ENCODE measurements at places on chromosomes 2 and 18. TPM values are rescaled to one million over a fixed set of nuclear protein-coding genes. Genes with fewer than 3 reads are reported as not detected.

GRCh38 chr18:40752316-40752715, 1202.7 kb upstream of the PIK3C3 start:
- no peak for DNase-seq

UGP2 gene
- polyA plus RNA-seq: 125 TPM

GRCh38 chr2:48114256-48114655, 208.0 kb upstream of the FBXO11 start:
- no peak for DNase-seq

DNA sequence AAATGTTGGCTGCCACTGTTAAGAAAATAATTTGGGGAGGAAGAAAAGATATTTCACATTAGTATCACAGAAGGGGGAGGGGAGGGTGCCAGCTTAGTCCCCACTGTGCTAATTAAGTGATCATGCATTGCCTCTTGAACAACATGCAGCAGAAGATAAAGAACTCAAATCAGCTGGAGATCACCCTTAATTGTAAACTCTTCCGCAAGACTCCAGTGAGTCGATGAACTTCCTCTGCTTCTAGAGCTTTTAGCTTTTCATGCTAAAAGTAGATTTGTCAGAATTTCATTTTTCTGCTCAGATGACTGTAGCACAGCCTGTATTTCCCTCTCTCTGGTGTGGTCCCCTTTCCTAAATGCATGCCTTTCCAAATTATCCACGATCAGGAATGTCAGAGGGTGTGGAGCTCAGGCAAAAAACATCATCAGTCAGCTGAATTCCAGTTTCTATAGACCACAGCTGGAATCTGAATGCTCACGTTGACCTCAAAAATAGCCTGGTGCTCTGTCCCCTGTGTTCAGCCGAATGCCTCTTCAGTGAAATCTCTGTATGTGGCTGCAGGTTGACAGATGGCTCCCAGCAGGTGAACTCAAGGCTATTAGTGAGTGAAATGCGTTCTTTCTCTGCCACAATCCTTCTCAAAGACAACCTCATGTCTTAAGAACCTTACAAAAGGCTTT, 156.8 kb upstream of the UNC80 start:
- no peak for DNase-seq

- no peak for DNase-seq
Measured at GRCh38 chr2:241637795-241638660, 535 bp downstream of the ATG4B start.

DNA sequence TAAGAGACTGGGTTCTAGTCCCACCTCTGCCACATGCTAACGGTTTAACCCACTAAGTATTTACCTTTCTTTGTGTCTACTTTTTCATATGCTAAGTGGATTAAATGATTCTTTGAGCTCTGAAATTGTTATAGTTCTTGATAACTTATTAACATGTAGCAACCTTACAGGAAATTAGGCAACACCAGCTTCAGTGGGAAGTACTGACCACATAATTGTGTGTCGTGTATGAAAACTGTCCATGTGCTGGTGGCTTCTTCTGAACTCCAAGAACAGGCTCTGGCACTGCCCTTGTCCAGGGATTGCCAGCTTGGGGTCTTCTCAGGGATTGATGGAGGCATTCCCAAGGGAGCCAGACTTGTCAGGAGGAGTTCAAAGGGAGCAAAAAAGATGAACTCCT, 427.7 kb downstream of the TGIF1 start:
- no peak for DNase-seq

DNA sequence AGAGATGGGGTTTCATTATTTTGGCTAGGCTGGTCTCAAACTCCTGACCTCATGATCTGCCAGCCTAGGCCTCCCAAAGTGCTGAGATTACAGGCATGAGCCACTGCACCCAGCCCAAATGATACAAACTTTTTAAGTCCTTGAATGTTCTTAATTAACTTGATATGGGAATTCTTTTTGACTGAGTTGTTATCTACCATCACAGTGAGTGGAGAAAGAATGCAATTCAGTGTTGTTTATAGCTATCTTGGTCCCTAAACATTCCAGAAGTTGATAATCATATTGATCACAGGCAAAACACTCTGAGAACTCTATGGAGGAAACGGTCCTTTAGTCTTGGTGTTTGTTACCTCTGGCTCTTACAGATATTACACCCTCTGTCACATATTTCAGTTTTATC, 1072.5 kb downstream of the SUCLG1 start:
- DNase-seq: no peak

DNA sequence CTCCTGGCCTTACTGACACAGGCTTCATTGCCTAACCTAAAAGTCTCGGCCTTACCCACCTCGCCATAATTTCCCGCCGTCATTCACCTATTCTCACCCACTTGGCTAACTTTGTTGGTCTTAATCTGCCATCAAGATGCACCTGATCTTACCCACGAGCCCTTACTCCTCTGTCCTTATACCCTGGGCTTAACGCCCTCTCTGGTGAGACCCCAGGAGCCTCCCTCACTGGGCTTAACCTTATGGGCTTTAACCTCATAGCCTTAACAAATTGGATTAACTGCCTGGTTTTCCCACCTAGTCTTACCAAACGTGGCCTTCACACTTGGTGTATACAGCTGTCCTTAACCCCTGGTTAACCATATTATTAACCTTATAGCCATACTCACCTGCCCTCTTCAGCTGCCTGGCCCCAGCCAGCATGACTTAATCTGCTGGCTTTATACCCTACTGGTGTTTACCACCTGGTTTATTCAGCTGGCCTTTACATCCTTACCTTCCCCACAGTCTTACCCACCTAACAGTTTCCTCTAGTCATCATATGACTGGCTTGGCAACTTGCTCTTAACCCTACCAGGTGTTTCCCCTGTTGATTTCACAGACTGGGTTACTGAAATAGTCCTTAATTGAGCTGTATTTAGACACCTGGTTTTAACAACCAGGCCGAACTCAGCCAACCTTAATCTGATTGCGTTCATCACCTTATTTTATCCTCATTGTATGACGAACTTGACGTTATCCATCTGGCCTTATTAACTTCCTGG, 132.0 kb upstream of the ZSWIM2 start:
- DNase-seq: no peak

PRLH gene
- polyA plus RNA-seq: not detected

GRCh38 chr18:33467531-33467930, 27.0 kb upstream of the CCDC178 start:
- no peak for DNase-seq

CD8B2 gene
- polyA plus RNA-seq: 0.13 TPM

GRCh38 chr2:208820014-208820688, 413.6 kb downstream of the PTH2R start:
- no peak for DNase-seq

GRCh38 chr2:37013315-37013641, 46.9 kb upstream of the STRN start:
- no peak for DNase-seq

GRCh38 chr2:201358684-201359083, 1.5 kb upstream of the FLACC1 start:
- no peak for DNase-seq

CNDP1 gene
- 1.8 TPM for polyA plus RNA-seq

GRCh38 chr18:11245879-11246278, 96.5 kb upstream of the PIEZO2 start:
- no peak for DNase-seq

DNA sequence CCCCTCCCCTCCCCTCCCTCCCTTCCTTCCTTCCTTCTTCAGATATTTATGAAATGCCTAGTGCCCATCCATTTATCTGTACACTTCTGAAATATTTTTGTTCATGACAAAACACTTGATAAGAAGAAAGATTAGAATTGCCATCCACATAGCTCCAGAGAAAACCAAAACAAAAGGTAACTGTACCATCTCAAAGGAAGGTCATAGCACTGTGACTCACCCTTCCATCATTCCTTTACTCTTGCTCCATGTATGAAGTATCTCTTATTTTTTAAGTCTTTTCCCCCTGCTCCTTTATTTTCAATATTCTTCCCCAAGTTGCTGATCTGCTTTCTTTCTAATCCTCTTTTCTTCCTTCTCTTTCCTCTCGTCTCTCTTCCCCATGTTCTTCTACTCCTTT, 9.9 kb downstream of the CNTNAP5 start:
- no peak for DNase-seq

DNA sequence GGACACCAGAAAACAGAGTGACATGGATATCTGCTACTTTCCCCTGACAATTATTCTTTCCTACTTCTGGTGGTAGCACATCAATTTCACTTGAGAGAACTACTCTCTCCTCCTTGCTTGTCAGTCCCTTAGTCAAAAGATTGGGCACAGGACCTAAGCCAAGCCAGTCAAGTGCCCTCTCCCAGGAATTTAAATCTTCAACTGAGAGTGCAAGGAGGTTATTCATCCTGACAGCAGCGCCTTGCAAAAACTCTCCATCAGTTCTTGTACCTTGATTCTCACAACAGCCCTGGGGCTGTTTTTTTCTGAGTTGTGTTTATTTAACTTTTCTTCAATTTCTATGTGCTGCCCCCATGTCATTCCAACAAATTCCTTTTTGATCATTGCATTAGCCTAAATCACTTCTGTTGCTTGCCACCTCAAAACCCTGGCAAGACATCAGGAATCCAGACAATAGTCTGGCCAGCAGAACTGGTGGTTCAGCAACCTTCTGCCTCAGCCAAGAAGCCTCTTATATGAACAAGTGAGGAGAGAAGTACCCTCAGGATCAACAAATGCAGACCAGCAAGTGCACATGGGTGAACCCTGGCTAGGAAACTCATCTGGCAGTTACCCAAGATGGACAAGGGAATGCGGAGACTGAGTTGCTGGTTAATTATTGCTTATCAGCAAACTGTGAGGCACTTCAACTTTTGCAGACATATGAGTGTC, 19.4 kb downstream of the COL4A3 start:
- DNase-seq: no peak

DNA sequence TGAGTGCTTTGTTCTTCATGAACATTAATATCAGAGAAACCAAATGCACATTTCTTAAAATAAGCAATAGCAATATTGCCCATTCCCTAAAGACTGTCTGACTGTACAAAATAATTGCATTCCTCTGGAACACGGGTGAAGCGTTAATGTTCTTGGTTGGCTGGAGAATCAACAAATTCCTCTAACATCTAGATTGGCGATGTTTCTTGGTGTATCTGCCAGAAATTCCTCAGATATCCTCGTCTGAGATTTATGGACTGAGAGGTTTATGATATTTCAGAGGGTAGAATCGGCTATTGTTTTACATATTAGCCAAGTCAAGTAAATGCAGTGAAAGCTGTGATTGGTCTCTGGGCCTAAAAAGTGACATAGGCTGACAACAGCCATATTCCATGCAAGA, 27.1 kb upstream of the SPTBN1 start:
- DNase-seq: no peak

DNA sequence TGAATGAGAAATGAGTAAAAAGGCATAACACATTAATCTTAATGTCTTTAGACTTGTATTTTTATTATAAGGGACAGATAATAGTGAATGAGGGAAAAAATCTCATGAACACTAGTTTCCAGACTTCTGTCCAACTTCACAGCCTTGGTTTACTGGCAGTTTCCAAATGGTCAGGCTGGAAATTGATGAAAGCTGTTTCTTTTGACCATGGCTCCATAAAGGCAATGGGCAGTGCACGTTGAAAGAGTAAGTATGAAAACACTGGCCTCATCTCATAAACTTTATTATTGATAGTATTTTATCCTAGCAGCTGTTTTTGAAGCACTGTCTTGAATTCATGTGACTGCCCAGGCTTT, 23.1 kb downstream of the BCL2L11 start:
- DNase-seq: no peak

ZBTB7C gene
- 12.6 TPM for polyA plus RNA-seq

GRCh38 chr2:235833971-235834620, 334.1 kb downstream of the GBX2 start:
- no peak for DNase-seq

GRCh38 chr2:201854221-201854801, 48.0 kb downstream of the CDK15 start:
- no peak for DNase-seq

DNA sequence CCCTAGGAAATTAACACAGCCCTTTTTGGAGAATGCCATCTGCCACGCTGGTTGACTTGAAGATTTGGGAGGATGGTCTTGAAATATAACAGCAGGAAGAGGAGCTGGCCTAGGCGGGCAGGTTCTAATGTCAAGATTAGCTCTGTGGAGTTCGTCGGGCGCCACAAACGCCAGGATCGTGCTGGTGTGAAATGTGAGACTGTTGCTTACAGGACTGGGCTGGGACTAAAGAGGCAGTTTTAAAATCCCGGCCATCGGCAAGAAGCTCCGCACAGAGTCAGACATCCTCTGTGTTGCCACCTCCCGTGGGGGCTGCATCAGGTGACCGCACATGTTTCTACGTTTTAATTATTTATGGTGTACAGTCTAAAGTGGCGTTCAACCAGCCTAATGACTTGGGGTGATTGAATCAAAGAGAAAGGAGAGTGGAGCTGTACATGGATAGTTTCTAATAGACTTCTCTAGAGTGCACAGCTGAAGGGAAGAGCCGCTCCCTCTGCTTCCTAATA, 99.4 kb upstream of the BCL11A start:
- no peak for DNase-seq

GRCh38 chr2:119657466-119658145, 21.4 kb upstream of the TMEM177 start:
- DNase-seq: no peak

GRCh38 chr18:35005963-35006577, 35.1 kb upstream of the MAPRE2 start:
- DNase-seq: no peak

DNA sequence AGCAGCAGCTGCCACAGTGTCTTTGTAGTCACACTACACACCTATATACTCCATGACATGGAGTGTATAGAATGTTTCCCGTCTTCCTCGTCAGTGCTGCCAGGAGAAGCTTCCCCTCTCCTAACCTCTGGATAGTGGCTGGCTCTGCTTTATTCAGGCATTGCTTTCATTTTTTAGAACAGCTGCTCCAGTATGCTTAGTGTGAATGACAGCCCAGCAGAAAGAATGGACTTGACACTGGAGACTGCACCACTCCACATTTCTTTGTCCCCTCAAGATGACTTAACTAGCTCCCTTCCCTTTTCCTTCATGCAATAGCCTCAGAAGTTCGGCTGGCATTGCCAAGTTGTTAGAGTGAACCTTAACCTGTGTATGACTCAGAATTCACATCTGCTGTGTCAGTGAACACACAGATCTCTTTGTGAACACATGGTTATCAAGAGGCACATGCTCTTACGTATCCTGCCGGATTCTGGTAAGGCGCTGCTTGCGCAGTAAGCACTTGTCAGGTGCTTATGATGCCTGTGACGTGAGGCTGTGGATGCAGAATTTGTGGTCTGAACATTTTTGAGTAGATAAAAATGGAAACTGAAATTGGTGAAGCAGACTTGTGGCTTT, 73.9 kb downstream of the NEDD4L start:
- DNase-seq: no peak

TRIM54 gene
- polyA plus RNA-seq: 8.7 TPM

DNA sequence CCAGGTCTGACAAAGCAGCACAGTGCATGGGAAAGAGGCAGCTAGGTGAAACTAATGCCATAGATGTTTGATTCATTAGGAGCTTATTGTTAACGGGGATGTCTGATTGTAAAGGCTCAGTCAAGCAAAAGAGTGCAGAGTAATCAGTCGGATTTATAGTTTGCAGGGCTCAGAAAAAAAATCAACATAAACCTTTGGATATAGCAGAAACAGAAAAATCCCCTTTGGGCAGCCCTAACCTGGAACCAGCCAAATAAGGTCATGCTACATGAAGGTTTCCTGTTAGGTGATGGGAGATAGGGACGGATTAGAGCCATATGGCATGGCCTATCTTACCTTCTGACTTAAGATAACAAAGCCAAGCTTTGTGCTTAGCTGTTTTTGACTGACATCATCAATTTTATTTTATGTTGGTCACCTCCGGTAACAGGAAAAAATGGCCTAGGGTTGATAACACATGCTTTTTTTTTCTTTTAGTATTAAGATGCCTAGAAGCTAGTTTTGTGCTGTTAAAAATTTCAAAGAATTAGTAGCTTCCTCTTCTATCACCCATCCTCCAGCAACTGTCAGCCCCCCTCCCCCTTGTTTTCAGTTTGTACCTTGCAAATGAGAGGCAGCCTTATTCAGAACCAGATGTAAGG, 60.7 kb upstream of the ZEB2 start:
- DNase-seq: no peak

Measured in left renal cortex interstitium (tissue), 4 donors.